ENCODE measurements at places on chromosomes 6 and 20.

DNA sequence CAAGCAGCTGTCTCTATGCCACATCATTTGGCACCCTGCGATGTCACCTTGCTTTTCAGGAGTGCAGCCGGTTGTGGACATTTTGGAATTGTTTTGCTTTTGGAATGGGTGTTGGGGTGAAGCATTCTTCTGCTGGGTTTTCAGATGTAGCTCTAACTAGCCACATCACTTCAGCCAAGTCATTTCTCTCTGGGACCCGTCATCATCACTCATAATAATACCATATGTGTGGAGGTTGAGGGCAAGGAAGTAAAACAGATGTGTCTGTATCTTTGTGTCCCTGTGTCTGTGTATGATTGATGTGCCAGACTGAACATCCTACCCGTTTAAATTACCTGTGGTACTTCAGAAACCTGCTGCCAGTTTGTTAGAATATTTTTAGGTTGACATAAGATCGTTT is 49.5 kb upstream of the TULP4 start:
- DNase-seq: no peak

GRCh38 chr6:158405933-158406332 is 93.7 kb downstream of the TULP4 start:
- no peak for DNase-seq

DNA sequence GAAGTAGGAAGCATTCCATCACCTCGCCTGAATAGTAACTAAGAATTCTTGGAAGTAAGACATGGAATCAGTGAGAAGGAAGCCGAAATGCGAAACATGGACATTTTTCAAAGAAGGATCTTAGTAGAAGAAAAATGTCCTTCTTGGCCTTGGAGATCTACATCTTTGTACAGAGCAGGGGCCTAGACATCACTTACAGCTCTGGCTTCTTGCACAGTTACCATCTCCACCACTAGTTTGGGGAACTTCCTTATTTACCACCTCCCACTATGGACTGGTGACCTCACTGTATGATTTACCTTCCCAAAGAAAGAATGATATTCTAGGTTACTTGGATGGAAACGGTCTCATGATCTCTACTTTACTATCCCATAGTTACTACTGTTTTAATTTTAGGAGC is 15.7 kb downstream of the CASS4 start:
- no peak for DNase-seq

- peak; percentile 46 for DNase-seq
Measured at GRCh38 chr6:163170294-163170883, 244.1 kb upstream of the QKI start.

- no peak for DNase-seq
Measured at GRCh38 chr6:17865798-17866725, 121.4 kb downstream of the KIF13A start.

DNA sequence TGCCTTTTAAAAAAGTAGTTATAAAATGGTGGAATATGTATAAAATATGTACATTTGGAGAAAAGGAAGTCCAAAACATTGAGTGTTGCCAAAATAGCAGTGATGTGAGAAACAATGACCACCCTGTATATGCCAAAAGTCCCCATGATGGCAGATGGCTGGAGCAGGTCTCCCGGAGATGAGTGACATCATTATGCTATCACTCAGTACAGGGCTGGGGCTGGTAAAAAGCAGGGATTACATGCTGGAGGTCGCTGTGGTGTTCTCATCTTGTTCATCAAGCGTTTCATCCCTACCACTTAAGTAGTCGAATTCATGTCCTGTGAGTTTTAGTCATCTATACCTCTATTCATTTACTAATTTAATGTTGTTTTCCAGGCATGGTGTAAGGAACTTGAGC is 315.3 kb upstream of the SLC35B3 start:
- no peak for DNase-seq

- no peak for DNase-seq
Measured at GRCh38 chr20:22339946-22340345, 244.4 kb downstream of the FOXA2 start.

- DNase-seq: no peak
Measured at GRCh38 chr20:50388733-50389437, 121.3 kb upstream of the PTPN1 start.

DNA sequence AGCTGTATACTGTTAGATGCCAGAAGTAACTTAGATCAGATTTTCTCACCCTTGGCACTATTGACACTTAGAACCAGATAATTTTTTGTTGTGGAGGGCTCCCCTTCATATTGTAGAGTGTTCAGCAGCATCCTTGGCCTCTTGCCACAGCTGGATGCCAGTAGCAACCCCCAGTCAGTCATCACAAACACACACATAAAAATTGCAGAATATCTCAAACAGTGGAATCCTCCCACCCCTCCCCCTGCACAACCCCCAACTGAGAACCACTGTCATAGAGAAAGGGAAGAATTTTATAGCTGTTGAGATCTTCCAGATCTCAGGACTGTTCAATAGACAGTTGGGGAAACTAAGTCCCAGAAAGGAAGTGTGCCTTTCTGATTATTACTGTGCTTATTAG is 81.2 kb upstream of the VSTM2L start:
- no peak for DNase-seq

- no peak for DNase-seq
Measured at GRCh38 chr6:47076422-47077344, 34.6 kb upstream of the ADGRF1 start.

- no peak for DNase-seq
Measured at GRCh38 chr6:152575161-152575560, 62.0 kb downstream of the SYNE1 start.

DNA sequence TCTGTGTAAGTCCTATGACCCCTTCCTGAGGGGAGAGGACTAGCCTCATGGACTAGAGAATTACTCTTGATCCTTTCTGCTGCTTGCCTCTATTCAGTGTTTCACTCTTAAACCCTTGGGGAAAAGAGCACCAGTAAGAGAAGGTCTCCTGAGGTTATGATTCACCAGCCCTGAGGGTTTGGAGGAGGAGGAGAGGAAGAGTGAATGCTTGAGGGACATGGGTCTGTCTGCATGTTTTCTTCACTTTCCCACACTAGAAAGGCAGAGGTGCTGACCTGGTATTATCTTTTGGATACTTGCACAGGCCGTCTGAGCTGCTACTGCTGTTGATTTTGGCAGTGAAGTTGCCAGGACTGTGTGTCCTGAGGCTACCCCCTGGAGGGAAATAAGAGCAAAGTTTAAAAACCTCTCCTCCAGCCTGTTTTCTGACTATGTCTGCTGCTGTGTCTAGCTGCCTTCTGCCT is 78.3 kb downstream of the CD109 start:
- DNase-seq: no peak

DNA sequence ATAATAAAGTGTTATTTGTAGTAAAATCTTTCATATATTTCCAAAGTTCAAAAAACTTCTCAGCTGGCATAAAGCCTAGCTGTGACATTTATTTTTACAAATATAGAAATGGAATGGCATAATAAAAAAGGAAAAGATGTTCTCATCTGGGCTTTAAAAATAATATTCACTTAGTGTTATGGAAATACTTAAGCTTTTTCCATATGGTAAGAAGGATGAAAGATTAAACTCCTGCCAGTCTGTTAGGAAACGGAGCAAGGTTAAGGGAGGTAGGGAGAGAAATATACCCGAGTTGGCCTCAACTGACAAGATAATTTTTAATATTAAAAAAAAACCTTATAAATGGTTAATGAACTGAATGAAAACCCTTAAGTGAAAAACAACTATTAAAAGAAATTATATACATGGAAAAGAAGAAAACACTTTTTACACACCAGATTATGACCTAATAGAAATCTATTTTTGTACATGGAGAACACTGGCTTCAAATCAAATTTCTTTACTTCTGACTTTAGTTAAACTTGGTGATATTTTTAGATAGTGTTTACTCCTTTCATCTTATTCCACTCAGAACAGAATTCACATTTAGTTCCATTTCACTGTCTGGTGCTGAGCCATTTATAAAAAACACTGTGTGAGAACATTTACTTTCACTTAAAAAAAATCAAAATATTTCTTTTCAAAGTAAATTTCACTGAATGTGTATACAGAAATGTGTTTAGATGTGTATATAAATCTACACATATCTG is 137.0 kb downstream of the DST start:
- DNase-seq: no peak

- DNase-seq: no peak
Measured at GRCh38 chr6:160258346-160259142, at the start of gene SLC22A2. SLC22A2 (minus strand) TSS chr6:160258821; CDS start chr6:160258757, 64 bp downstream.

DNA sequence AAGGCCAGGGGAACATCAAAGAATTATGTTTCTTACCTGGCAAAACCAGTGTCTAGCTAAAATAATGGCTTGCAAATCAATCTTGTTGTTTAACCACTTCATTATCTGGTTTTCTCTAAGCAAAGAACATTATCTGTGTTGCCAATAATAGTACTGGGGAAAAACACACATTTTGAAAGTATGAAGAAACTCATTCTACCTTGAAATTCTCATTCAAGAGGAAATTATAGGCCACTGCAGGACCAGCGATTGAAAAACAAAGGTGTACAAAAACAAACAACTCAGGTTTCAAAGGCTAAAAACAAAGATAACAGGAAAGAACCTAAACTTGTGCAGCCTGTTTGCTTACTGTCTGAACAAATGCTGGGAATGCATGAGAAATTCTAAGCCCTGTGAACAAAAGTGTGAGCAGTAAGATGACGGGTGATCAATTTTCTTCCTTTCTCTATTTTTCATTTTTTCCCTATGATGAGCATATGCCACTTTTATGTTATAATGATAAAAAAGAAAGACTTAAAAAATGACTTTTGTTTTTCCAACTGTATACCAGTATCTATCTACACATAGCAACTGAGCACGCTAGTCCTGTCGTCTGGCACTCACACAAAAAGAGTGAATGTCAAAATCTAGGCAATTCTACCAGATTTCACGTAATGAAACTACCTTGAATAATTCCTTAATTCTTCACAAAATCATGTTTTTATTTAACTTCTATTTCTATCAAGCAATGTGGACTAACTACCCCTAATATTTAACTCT is 117.9 kb downstream of the SGK1 start:
- no peak for DNase-seq

DNA sequence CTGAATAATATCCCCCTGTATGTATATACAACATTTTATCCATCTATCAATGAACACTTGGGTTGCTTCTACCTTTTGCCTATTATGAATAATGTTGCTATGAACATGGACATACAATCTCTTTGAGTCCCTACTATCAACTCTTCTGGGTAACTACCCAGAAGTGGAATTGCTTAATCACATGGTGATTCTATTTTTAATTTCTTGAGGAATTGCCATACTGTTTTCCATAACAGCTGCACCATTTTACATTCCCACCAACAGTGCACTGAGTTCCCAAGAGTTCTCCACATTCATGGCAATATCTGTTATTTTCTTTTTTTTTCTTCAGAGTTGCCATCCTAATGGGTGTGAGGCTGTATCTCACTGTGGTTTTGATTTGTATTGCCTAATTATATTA is 88.3 kb downstream of the ZHX3 start:
- DNase-seq: no peak

- no peak for DNase-seq
Measured at GRCh38 chr20:21681234-21681921, 24.1 kb upstream of the PAX1 start.

DNA sequence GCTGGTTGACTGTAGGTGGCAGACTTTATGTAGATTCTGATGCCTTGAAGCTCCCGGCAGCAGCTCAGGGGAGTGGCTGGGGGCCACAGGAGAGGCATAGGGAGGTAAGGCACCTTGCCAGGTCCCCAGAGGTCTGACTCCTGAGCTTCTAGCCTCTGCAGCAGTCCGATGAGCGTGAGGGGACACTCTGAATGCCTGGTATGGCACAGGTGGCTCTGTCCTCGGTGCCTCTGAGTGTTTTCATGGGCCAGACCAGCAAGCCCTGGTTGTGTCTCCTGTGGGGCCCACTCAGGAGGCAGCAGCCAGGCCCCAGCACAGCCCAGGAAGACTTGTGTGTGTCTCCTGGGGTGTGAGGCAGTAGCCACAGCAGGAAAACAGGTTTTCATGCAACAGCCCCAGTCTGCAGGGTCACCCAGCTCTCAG is 39.7 kb upstream of the IRF4 start:
- DNase-seq: no peak

GRCh38 chr6:76533661-76534060 is 461.2 kb upstream of the IMPG1 start:
- DNase-seq: no peak

DNA sequence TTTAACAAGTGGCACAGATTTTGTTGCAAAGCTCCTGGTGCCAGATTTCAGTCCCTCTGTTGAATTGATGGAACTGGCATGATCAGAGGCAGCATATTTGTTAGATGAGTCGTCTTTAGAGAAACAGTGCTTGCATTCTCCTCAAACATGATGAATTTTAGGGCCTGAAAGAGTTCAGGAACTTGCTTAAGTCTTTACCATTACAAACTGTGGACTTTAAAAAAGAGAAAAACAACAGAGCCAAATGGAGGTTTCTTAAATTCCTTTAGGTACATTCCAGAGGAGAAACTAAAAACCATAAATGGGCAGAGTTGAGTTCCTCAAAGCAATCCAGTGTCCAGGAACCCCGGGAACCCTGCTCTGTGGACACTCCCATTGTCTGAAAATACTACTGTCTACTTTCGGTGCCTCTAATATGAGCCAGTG is 2.5 kb downstream of the GTF2H5 start:
- no peak for DNase-seq

DNA sequence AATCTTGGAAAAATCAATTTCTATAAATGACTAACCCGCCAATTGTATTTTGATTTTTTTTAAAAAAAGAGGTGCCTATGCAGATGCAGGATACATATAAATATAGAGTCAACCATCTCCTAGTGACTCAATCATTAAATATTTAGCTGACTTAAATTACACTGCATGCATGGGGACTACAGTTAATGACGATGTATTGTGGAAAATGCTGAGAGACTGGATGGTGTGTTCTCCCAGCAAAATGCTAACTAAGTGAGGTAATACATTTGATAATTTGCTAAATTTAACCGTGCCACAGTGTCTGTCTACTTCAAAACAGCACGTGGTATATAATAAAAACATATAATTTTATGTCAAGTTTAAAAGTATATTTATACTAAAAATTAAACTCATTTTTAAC is 341.6 kb downstream of the PRKN start:
- DNase-seq: no peak

GRCh38 chr6:46137387-46137786 is 7.6 kb downstream of the ENPP4 start:
- no peak for DNase-seq

- peak; percentile 77 for DNase-seq
Measured at GRCh38 chr20:33291830-33292355, 8.9 kb downstream of the BPIFB1 start.

DNA sequence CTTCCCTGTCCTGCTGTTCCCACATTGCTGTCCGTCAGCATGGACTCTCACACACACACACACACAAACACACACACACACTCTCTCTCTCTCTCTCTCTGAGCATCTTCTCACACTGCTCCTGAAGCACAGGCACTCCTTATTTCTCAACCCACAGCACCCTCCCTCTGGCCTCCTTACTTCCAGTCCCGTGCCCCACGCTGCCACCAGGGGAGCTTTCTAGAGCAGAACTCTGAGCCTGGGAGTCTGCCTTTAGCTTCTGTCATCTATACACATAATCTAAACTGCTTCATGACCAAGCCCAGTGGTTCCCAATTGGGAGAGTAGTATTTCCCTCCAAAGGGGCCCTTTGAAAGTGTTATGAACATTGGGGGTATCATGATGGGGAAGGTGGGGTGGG is 29.1 kb downstream of the HECA start:
- DNase-seq: no peak

All from activated CD4-positive, alpha-beta T cell treated with anti-CD3 and anti-CD28 coated beads, Interleukin-2, amount 50 U/mL, for 48 hours (primary cell).